ENCODE measurements at places on chromosomes 4 and X.

GRCh38 chr4:75107755-75108612 is 175.1 kb downstream of the PARM1 start:
- no peak for DNase-seq
- H3K4me3 ChIP-seq = no peak overlapping the region
- H3K36me3 ChIP-seq = no peaks in the 10 kb centered on the region
- no peak overlapping the region for H3K27ac ChIP-seq
- H3K27me3 ChIP-seq = no peaks in the 10 kb centered on the region

- no peak overlapping the region for H3K4me3 ChIP-seq
- peaks cover 14% of the 10 kb centered on the region for H3K27me3 ChIP-seq
- no peaks in the 10 kb centered on the region for H3K4me1 ChIP-seq
- no peak overlapping the region for H3K27ac ChIP-seq
- no peaks in the 10 kb centered on the region for H3K36me3 ChIP-seq
These were observed 132.3 kb downstream of the ZNF330 start for GRCh38 chr4:141352909-141353525.

DNA sequence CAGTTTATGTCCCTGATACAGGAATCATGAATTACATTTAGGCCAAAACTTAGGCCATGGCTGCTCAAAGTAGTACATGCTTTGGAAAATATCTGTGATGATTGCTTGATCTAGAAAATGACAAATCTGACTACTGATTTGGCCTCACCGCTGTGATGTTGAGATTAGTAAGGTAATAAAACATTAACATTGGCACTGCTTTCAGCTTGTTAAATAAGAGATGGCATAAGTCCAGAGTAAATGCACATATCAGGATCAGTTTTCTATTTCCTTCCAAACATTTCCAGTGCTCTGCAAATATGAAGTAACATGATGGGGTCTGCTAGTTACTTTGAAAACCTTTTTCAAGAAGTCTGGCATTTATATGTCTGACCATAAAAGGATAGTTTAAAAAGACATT is 687.3 kb upstream of the ACTRT1 start:
- H3K36me3 ChIP-seq = no peaks in the 10 kb centered on the region
- H3K4me1 ChIP-seq = no peaks in the 10 kb centered on the region
- no peak overlapping the region for H3K4me3 ChIP-seq
- H3K27ac ChIP-seq = no peak overlapping the region
- no peak for DNase-seq

DNA sequence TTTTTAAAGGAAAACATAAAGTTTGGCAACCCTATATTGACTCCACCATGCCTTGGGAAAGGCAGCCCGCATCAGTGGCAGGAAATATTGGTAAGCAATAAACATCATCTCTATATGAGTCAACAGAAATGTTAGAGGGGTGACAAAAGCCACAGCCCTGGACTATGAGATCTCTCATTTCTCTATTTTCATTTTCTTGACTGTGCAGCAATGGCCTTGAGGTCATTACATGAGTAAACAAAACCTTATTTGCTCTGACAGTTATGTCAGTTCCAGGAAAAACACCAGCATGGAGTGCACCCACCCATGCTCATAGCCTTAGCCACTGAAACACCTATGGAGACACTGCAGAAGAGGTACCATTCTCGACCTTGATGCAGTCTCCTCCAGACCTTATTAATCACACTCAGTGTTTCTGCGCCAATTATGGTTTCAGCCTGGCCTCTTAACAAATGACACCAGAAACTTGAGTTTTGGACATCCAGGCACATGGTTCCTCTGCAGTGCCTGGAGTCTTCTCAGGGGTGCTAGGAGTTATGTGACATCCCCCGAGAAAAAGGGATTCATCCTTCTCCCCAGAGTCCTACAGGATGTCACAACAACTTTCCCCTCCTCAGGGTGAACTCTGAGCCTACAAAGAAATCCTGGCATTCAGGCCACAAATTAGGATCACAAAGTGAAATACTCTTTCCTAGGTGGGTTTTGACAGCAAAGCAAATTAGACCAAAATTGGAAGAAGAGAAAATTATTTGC is 16.0 kb upstream of the HPGD start:
- DNase-seq = no peak
- H3K27ac ChIP-seq = no peak overlapping the region
- H3K27me3 ChIP-seq = no peaks in the 10 kb centered on the region
- H3K4me3 ChIP-seq = no peak overlapping the region
- H3K4me1 ChIP-seq = peaks cover 5% of the 10 kb centered on the region

GRCh38 chr4:111812114-111812513 is 333.1 kb upstream of the FAM241A start:
- no peaks in the 10 kb centered on the region for H3K36me3 ChIP-seq
- H3K4me1 ChIP-seq = no peaks in the 10 kb centered on the region
- no peak overlapping the region for H3K4me3 ChIP-seq
- no peak overlapping the region for H3K27ac ChIP-seq
